ENCODE measurements at places on chromosomes 4 and X. TPM values are rescaled to one million over a fixed set of nuclear protein-coding genes. Genes with fewer than 3 reads are reported as not detected.

DNA sequence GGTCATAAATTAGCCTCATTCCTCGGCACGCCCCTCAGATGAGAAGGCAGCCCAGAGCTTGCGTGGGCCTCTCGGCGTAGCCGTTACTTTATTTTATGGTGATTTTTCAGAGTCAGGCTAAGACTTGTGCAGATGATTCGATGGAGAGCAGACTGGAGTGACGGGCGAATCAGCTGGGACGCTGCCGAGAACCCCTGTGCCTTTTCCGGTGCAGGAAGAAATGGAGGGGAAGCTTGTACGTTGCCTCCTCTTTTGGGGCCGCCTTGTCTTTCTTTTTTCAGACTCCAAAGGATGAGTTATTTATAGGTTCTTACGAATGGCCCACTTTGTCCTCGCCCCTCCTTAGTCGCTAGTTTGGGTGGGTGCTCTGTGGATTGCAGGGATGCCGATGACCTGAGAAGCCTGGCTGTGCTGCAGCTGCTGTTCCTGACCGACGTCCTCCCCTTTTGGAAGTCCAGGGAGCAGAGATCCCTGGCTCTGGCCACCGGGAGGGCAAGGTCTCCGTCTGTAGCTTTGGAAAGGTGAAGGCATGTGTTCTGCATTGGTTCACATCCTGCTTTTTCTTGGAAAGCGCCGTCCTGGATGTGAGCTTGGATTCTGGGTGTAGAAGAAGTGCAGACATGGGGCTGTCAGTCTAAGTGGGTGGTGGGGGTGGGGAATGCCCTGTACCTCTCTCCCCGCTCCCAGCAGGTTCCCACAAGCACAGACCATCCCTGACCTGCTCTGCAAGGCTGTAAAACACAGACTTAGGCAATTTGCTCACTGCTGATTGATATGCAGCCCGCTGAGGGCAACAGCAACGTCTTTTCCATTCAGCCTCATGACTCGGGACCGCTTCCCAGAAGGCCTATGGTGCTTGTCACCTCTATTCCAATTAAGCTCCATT lies 9.3 kb downstream of the SORCS2 start:
- DNase-seq: no peak

DNA sequence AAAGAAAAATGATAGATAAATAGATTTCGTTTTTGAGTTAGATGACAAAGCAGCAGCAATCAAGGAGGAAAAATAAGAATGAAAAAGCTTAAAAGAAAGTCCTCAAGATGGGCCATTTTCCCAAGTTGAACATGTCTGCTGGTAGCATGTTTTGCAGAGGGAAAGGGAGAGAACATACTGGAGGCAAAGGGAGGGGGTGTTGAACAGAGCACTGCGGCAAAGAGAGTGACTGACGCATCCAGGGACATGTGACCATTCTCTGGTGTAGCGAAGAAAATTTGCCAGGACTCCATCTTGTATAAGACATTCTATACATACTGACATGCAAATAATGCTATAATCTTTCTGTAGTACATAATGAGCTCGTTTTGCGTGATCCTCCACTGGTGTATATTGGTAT lies 1.2 kb downstream of the LINC00632 start:
- no peak for DNase-seq

The FATE1 gene
- polyA plus RNA-seq: 0.27 TPM

- no peak for DNase-seq
Observed at GRCh38 chrX:147891896-147892295, 19.8 kb upstream of the FMR1 start.

The TMEM31 gene
- polyA plus RNA-seq: 0.31 TPM

- no peak for DNase-seq
Observed at GRCh38 chr4:6697131-6697530, 3.5 kb downstream of the S100P start.

The UGT2B11 gene
- polyA plus RNA-seq: not detected

The TENM3 gene
- 36.9 TPM for polyA plus RNA-seq

GRCh38 chr4:47668810-47669408 lies 169.0 kb downstream of the CORIN start:
- DNase-seq: no peak

DNA sequence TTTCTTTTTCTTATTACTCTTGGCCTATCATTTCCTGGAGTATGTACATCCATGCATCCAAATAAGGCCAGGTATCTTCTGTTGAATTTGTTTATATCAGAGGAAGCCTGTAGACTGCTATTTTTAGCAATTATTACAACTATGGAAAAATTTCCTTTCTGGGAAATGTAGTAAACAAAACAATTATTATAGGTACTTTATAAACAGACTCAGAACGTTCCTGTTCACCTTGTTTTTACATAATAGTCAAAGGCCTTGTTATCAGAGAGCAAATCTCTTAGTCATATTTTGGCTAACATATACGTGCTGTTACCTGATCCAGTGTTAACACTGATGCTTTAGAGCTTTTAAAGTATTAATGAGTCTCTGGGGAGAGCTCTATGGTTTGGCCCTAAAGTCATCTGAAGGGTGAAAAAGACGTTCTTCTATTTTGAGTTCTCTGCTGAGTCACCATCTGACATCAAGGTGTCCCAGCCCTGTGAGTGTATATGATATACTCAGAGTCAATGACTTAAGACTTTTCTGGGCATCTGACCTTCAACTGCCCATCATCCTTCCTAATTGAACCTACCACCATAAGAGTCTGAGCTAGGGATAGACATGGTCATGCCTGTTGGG lies 7.3 kb downstream of the SPARCL1 start:
- no peak for DNase-seq

DNA sequence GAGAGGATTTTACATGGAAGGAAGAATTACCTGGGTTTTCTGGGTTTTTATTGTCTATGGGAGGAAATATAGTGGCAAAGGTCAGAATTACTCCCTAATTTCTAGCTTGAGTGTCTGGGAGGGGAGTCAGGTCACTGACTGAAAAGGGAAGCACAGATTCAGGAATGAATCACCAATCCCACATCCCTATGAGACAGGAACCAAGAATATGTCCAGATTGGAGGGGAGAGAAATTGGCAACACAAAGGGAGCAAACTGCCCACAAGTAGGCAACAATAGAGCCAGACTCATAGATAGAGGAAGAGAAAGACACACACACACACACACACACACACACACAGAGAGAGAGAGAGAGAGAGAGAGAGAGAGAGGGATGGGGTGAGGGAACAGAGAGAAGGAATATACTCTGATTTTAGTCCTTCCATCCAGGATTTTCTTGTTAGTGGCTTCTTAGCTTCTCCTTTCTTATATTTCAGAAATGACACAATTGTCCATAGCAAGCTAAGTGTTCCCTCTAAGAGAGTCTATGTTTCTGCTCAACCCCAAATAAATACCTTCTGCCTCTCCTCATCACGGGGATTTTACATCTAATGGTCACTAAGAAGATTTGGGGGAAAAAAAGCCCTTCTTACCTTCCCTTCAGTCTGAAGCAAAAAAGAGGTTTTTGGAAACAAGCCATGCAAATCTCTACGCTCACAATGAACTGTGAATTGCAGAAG lies 12.0 kb downstream of the P2RY10 start:
- DNase-seq: no peak

DNA sequence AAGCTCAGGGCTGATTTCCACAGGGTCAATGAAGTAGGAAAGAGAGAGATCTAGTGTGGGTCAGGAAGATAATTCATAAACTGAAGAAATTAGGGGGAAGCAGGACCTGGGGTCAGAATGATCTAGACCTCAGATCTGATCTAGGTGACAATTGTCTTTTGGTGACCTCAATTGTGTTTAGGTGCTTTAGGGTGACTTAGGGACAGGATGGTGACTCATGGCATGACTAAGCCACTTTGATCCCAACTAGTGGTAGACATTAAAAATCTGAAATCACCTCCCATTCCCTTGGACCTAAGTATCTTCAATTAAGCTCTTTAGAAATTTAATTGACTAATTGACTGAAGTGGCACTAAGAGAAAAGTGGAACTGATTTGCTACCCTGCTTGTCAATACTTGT lies 36.7 kb upstream of the GRXCR1 start:
- DNase-seq: no peak
